ENCODE measurements at places on chromosomes 11 and 22.

- DNase-seq, result no peak
Measured at GRCh38 chr11:128520206-128520887, 67.0 kb downstream of the ETS1 start.

DNA sequence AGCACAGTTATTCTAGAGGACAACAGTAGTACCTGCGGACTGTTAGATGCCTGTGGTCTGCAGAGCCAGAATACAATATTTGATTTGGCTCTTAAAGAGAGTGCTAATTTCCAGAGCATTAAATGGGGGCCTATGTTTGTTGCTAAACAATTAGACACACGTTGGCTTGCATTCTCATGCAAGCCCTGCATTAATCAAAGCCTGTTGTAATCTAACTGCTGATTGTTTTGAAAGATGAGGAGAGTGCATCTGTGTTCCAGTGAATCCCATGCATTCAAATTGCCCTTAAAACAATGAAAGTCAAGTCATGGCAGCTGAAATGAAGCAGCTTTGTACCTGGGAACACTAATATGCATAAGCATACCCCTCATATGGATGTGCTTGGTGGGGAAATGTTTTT, 419.4 kb downstream of the DYNC2H1 start:
- DNase-seq, result no peak

DNA sequence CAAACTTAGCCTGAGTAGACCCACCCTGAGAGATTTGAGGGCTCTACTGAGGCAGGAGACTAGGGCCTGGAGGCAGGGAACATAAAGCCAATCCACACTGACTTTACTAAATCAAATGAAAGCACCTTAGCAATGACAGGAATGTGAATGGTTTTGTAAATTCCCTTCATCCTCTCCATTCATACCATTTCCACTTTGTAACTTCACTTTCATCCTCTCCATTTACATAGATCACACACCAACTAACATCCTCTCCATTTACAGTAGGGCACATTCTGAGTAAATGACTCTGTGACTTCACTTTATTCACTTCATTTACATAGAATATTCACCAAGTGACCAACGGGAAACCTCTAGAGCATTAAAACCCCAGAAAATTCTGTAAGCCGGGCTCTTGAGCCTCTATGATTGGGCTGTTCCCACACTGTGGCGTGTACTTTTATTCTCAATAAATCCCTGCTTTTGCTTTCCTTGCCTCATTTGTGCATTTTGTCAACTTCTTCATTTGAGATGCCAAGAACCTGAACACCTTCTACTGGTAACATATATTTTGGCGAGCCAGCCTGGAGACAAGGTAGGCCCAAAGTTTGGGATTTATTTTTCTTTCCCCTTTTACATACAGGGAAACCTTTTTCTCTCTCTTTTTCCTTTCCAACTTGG, 82.9 kb downstream of the PIWIL4 start:
- no peak for DNase-seq

DNA sequence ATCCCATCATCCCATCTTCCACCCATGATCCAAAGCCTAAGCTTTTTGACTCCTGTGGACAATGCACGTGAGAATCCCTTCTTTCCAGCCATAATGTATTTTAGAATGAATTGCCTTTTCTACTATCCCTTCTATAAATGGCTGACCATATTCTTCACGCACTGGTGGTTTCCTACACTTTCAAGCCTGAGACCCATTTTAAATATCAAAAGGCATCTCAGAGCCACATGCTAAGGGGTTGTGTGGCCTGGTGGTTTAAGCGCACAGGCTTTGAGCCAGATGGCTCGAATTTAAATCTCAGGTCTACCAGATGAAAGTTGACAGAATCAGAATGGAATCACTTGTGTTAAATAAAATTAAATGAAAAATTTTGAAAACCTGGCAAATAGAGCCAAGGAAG, 54.5 kb downstream of the C11orf91 start:
- DNase-seq, result no peak

- no peak for DNase-seq
Measured at GRCh38 chr11:10506008-10506370, 35.0 kb downstream of the RNF141 start.

- DNase-seq, result no peak
Measured at GRCh38 chr11:68430801-68431200, 29.8 kb upstream of the PPP6R3 start.

- no peak for DNase-seq
Measured at GRCh38 chr11:100176456-100176855, 510.6 kb upstream of the ARHGAP42 start.

GRCh38 chr22:23225724-23226496, 45.6 kb downstream of the BCR start:
- DNase-seq, result no peak

DNA sequence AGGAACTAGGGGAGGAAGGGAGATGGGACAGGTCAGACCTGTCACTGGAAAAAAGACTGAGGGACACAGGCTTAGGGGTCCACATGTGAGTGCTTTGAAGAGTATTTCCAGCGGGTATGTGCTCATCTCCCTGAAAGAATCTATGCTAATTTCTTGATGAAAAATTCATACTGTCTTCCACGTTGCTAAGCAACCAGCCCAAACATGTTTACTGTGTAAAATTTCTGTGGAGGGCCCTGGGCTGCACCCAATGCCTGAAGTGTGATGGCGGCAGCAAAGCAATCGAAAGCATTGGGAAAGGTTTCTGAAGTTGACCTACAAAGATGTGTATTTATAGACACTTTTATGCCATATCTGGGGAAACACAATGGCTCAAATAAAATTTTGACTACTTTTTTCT, 7.4 kb downstream of the SYT13 start:
- DNase-seq, result no peak
